ENCODE measurements at places on chromosomes 12 and 14. TPM values are rescaled to one million over a fixed set of nuclear protein-coding genes. Genes with fewer than 3 reads are reported as not detected.

- no peak for DNase-seq
Observed at GRCh38 chr12:71878208-71878607, 38.6 kb downstream of the TBC1D15 start.

DNA sequence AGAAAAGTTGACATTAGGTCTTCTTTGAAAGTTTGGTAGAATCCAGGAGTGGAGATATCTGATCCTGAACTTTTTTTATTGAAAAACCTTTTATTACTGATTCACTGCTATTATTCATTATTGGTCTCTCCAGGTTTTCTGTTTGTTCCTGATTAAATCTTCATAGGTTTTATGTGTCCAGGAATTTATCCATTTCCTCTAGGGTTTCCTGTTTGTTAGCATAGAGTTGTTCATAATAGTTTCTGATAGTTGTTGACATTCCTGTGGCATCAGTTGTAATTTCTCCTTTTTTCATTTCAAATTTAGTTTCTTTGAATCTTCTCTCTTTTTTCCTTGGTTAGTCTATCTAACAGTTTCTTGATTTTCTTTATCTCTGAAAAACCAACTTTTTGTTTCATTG is 370.3 kb downstream of the SLC6A15 start:
- no peak for DNase-seq

DNA sequence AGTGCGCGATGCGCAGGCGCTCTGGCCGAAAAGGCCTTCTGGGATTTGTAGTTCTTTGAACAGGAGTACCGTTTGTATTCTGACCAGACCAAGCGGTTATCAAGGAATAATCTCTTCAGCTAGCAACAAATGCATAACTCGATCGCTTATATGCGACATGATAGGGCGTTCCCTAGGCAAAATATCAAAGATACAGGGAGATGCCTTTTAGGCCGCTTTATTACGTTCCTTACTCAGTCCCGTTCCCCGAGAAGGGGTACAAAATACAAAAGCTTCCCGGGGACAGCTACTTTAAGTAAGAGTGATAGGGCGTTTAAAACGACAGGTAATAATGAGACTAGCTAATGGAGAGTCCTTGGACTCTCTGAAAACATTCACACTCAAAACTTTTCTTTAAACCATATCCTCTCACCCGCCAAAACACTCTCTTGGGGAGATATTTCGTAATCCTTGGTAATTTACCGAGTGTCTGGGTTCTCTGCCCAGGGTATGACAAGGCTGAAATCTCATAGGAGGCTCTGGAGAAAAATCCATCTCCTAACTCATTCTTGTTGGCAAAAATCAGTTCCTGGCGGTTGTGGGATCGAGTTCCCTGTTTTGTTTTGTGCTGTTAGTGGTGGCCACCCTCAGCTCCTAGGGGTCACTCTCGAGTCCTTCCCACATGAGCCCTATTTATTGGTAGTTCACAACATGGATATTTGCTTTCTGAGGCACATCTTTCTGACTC is 412 bp upstream of the SNW1 start:
- peak; percentile 51 for DNase-seq

GRCh38 chr12:76143343-76144244 is 59.1 kb upstream of the NAP1L1 start:
- no peak for DNase-seq

GRCh38 chr14:89095036-89095435 is 270.6 kb downstream of the TTC8 start:
- no peak for DNase-seq

DNA sequence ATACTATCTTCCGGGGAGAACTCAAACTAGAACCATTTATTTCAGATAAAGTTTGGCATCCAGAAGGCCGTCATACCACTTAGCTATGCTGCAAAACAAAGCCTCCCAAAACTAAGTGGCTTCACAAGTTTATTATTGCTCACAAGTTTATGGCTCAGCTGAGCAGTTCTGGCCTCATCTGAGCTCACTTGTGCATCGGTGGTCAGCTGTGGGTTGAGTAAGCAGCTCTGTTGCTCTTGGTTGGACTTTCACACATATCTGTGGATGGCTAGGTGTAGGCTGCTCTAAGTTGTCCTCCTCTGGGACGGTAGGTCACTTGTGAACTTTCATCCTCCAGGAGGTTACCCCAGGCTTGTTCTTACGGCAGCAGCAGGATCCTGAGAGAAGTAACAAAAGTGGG is 162.7 kb downstream of the BTG1 start:
- no peak for DNase-seq

DNA sequence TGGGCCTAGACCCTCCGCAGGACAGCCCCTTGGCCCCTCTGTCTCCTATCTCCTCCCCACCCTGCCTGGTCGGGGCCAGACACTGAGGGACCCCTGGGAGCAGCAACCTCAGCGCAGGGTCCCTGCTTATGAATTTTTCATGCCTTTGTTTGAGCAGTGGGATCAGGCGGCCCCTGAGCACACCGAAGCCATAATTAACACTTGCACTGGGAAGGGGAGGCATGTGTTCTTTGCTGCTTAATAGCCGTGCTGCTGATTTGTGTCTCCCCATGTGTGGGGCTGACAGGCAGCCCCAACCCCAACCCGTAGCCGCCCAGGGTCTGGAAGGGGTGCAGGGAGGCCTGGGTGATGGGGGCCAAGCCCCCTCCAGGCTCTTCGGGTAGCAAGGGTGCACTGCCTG is 52.7 kb downstream of the FBRSL1 start:
- DNase-seq: no peak

DNA sequence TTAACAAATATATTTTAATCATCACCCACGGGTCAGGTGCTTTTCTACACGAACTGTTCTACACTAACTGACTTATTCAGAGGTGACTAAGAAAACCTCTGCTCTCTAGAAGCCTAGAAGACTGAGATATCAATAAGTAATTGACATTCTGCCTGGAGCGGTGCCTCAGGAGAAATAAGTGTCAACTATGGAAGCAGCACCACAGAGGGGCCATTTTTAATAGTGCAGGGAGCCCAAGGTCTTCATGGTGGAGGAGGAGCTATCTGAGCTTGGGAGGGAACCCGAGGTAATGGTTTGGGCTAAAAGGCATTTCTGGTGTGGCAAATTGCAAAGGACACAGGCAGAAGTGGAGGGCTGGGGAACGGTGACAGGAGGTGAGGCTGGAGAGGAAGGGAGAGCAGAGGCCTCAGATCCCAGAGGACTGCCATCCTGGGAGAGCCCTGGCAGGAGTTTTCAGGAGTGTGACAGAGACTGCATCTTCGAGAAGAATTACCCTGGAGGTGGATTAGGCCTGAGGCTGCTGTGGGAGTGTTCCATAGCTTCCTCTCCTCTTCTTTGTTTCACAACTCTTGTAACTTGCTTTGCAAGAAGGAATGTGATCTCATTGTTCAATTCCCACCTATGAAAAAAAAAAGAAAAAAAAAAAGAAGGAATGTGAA is 123.1 kb downstream of the NPAS3 start:
- DNase-seq: no peak

GRCh38 chr14:98940693-98941437 is 331.1 kb downstream of the BCL11B start:
- DNase-seq: no peak

DNA sequence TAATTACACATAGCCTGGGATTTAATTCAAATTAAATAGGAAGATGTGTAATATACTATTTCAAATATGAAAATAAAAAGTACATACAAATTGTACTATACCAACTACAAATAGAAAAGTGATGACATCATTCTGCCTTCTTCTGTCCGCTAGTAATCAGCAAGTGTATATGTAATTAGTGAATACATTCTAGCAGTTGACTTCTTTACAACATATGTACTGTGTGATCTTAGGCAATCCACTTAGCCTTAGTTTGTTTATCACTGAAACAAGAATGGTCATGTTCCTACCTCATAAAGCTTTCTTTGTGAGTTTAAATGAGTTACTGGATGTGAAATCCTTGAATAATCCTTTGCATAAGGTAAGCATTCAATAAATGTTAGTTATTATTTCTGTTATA is 7.8 kb upstream of the LUM start:
- no peak for DNase-seq

GRCh38 chr12:53751336-53752191 is at the start of gene CISTR:
Gene CISTR, minus strand, starts transcription at chr12:53751979.
- no peak for DNase-seq

DNA sequence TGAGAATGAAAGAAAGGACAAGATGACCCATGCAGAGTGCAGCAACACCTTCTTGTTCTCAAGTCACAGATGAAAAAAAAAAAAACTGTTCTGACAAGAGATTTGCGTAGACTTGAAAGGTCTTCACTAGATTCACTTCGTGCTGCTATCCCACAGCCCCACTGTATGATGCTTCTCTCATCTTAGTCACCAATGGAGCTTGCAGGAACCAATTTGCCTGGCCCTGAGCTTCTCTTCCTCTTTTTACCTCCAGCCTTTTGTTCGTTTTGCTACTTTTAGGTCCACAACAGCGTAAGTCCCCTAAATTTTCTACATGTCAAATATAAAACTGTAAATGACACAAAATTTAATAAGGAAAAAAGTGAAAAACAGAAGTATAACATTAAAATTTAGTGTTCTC is 107.9 kb upstream of the NAP1L1 start:
- no peak for DNase-seq

- no peak for DNase-seq
Observed at GRCh38 chr14:73743431-73743931, 29.3 kb upstream of the PNMA1 start.

DNA sequence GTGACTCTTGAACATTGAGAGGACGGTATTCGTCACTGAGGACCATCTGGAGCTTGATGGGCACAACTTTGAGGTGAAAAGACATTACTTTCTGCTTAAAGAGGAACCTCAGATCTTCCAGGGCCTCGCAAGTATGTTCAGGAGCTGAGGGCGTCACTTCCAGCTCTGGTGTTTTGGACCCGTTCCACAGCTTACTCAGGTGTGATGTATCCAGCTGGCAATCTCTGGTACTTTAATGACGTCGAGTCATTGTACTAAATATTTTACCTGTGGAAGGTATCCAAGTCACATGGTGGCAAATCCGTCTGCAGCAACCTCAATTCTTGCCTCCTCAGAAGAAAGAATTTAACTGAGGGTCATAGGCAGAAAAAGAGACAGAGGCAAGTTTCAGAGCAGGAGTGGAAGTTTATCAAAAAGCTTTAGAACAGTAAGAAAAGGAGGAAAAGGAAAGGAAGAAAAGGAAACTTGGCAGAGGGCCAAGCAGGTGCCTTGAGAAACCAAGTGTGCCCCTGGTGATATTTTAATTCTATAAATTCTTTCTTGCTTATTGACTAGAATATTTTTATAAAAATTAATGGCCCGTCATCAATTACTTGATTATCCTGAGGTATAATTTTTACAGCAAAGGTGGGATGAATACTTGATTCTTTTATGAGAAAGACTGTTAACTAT is 250.6 kb downstream of the AEBP2 start:
- no peak for DNase-seq

- no peak for DNase-seq
Observed at GRCh38 chr14:96037891-96038557, 1.1 kb upstream of the C14orf132 start.

DNA sequence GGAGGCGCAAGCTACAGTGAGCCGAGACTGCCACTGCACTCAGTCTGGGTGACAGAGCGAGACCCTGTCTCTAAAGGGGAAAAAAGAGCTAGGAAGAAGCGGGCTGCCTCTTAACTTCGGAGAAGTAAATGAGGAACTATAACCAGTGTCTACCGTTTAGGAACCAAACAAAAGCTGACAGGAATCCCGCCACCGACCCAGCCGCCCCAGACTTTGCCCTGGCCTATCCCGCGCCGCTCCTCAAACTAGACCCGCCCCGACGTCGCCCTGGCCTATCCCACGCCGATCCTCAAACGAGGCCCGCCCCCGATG is 568 bp upstream of the SIVA1 start:
- no peak for DNase-seq

IFNG-AS1 gene
- total RNA-seq: not detected

FAM186B gene
- total RNA-seq: 1.4 TPM

MSRB3 gene
- total RNA-seq: 7.7 TPM
